ENCODE measurements at places on chromosomes 7 and 10. TPM values are rescaled to one million over a fixed set of nuclear protein-coding genes. Genes with fewer than 3 reads are reported as not detected.
A peak's percentile ranks its signal among the peaks of the same experiment; 100 is the strongest.

- no peak for DNase-seq
Measured at GRCh38 chr10:112362833-112363232, 11.1 kb upstream of the ACSL5 start.

DNA sequence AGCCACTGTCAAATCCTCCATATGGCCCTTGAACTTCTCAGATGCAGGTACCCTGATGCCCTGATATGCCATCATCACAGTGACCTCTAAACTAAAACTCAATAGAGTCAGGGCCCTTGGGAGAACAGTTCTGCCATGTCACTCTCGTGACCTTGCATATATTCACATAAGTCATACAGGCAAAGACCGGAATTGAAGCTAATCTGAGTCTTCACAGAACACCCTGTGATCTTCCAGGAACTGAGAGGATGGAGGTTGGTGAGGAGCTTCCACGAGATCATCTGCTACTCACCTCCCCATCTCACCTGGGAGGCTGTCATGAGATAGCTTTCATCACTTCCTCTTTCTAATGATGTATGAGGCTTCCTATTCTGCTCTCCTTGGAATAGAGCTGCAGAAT lies 228.7 kb upstream of the CCDC6 start:
- DNase-seq: no peak

DNA sequence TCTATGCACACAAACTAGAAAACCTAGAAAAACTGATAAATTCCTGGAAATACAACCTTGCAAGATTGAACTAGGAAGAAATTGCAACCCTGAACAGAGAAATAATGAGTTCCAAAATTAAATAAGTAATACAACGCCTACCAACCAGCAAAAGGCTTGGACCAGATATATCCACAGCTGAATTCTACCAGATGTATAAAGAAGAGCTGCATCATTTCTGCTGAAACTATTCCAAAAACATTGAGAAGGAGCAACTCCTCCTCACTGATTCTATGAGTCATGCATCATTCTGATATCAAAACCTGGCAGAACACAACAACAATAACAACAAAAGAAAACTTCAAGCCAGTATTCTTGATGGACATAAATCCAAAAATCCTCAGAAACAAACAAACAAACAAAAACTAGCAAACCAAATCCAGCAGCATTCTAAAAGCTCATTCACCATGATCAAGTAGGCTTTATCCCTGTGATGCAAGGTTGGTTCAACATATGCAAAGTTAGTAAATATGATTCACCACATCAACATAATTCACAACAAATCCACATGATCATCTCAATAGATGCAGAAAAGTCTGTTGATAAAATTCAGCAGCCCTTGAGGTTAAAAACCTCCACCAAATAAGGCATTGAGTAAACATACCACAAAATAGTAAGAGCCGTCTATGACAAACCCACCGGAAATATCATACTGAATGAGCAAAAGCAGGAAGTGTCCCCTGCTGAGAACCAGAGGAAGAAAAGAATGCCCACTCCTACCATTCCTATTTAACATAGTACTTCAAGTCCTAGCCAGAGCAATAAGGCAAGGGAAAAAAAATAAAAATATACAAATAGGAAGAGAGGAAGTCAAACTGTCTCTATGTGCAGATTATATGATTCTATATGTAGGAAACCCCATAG lies 98.2 kb downstream of the PCDH15 start:
- no peak for DNase-seq

- DNase-seq: no peak
Measured at GRCh38 chr7:44367475-44368043, 42.2 kb upstream of the CAMK2B start.

- DNase-seq: no peak
Measured at GRCh38 chr7:92622685-92623084, 32.5 kb upstream of the FAM133B start.

- no peak for DNase-seq
Measured at GRCh38 chr10:42932116-42932515, 144.8 kb upstream of the RET start.

DNA sequence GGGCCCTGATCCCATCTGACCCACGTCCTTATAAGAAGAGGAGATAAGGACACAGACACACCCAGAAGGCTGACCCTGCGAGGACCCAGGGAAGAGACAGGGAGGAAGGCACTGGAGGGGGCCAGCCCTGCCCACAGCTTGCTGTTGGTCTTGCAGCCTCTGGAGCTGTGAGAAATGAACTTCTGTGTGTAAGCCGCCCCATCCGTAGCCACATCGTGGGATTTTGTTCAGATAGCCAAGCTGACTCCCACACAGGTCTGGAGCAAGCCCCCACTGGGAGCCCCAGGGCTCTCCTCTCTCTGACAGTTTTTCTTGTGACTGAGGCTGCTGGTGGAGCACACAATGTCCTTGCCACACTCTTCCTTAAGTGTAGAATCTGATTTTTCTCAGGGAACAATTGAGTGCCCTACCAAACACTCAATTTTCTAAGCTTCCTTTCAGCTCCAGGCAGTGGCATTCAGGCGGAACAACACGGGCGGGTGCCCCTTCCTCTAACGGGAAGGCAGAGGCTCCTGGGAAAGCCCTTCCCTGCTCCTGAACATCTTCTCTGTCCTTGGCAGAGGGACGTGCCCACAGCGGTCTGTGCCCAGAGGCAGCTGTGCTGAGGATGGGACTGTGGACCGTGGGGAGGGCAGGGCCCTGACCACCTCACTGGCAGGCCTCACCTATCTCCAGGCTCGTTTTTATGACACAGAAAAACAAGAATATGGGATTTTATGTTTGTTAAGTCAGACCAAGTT lies 160.6 kb upstream of the SHH start:
- no peak for DNase-seq

DNA sequence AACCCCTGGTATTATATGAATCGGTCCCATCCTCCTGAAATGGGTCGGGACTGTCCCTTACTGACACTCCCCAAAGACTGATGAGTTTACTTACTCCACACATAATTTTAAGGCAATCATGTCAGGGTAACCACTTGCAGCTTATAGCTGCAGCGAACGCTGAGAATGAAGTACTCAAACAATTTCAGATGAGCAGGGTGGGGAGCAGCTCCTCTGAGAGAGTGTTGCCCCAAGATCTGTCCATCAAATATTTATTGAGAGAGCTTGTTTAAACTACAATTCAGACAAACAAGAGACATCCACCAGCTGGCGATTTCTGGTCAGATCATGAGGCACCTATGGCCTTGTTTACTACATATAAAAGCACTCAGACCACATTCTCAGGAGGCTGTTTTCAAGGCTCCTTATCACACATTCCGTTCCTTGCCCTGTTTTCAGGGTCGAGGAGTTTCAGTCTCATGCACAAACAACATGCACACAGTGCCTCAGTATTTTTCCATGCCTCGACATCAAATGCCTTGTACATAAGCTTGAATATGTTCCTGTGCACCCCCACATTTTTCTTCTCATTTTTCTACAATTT lies 80.1 kb downstream of the THSD7A start:
- DNase-seq: no peak

DNA sequence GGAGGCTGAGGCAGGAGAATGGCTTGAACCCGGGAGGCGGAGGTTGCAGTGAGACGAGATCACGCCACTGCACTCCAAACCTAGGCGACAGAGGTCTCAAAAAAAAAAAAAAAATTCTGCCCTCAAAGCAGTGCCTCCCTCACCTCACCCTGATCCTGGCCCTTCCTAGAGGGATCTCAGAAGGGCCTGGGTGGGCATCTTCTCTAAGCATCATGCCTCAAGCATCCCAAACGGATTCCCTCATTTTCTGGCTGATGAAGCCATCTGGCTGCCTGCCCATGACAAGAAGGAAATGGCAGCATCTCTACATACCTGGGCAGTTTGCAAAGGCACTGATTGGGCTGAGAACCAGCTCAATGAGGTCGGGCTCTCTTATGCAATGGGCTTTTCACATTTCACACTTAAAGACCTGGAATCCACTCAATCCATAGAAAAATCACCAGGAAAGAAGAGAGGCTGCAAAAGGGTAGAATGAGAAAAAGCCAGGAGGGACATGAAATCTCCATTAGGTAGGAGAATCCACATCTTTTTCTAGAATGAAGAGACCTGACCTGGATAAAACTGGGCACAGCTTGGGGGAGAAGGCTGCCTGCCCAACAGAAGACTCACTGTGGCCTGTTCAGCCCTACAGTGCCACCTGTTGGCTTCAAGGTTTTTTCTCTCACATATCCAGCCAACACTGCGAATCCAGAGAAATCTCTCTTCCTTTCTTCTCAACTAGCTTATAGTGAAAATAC lies 48.1 kb downstream of the PDLIM1 start:
- DNase-seq: peak; percentile 56

GRCh38 chr10:97157578-97158095 lies 28.1 kb downstream of the SLIT1 start:
- no peak for DNase-seq

GRCh38 chr10:63214571-63214970 lies 81.4 kb downstream of the NRBF2 start:
- no peak for DNase-seq

DNA sequence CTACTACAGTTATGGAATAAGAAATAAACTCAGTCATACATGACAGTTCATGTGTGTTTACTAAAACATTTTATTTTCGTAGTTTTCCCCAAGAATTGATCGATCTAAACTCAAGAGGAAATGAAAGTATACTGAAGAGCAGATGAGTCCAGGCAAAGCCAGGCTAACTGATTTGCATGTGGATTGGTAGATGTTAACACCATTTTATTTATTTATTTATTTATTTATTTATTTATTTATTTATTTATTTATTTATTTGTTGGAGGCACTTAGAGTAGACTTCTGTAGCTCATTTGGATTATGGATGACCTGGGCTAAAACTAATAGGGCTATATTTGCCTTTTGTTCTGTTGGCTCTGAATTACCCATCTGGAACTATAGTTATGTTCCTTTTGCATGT lies 68.5 kb upstream of the DKK1 start:
- DNase-seq: no peak

Gene LYZL1
- not detected for total RNA-seq

Gene NPC1L1
- not detected for total RNA-seq
